ENCODE measurements at places on chromosomes 7 and 10.

GRCh38 chr7:51727441-51727840, 410.8 kb upstream of the COBL start:
- DNase-seq = no peak

DNA sequence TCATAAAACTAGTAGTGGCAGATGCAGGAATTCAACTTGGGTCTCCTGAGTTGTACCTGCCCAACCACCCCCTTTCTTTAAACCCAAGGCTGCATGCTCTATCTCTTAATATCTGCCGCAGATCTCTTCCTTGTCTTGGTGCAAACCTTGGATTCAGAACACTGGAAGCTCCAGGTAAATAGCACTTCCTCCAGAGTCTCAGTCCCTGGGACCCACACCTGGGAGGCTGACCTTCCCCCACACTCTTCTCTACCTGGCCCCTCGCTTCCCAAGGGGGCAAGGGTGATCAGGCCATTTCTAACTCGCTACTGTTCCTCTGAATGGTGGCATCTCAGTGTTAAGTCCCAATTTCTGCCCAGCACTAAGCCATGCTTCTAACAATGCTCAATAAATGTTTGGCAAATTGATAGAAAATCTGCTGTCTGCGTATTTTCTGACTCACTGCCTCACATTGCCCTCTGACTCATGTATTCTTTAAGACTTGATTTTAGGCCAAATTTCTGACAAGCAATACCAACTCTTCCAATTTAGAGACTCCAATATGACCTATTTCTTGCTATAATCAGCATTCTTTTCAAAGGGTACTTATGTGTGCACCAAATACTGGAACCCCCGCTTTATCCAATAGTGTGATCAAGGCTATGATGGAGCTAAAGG, 68.0 kb upstream of the PPP1R3C start:
- peak; percentile 65 for DNase-seq

GRCh38 chr10:132784866-132785722, 853 bp downstream of the NKX6-2 start:
- DNase-seq = no peak

DNA sequence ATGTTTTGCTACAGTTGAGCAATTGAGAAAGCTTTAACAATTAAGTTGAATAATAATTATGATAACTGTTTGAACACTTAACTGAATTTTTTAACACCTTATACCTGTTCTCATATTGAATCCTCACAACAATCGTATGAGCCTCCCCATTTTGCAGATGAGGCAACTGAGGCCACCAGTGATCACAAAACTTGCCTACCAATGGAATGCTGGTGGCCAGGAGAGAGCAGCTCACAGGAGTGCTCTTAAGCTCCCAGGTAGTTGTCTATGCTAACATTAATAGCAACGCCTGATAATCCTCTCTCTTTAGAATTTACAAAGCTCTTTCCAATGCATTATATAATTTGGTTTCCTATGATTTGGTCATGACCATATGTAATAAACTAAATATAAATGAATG, 21.6 kb downstream of the GPNMB start:
- no peak for DNase-seq

GRCh38 chr7:108091461-108091831, 38.7 kb downstream of the LAMB4 start:
- no peak for DNase-seq

GRCh38 chr7:35024298-35024697, 13.0 kb downstream of the DPY19L1 start:
- no peak for DNase-seq

- DNase-seq = no peak
Observed at GRCh38 chr7:1229202-1229947, 3.3 kb upstream of the UNCX start.

GRCh38 chr10:14926061-14926470, 27.8 kb downstream of the DCLRE1C start:
- DNase-seq = no peak

DNA sequence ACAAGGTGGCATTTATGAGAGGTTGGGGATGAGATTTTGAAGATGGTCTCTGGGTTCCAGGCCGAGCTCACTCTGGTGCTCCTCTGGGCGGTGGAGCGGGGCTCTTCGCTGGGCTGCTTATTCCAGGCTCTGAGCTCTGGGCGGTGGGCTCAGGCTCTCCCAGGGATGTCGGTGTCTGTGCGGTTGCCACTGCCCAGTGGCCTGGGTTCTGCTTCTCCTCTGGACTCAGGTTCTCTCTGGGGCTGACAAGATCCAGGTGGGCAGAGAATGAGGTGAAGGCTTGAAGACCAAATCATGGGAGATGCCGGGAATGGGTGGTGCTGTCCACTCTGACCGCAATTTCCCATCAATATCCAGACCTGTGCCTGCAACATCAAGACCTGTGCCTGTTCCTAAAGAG, 40.6 kb downstream of the RBAK start:
- DNase-seq = no peak
